ENCODE measurements at places on chromosomes 2 and 18. TPM values are rescaled to one million over a fixed set of nuclear protein-coding genes. Genes with fewer than 3 reads are reported as not detected.

The TMEM169 gene
- total RNA-seq: 0.04 TPM

The ERFE gene
- 0.44 TPM for total RNA-seq

GRCh38 chr2:240762249-240762648 is 57.8 kb downstream of the KIF1A start:
- ATAC-seq: no peak

DNA sequence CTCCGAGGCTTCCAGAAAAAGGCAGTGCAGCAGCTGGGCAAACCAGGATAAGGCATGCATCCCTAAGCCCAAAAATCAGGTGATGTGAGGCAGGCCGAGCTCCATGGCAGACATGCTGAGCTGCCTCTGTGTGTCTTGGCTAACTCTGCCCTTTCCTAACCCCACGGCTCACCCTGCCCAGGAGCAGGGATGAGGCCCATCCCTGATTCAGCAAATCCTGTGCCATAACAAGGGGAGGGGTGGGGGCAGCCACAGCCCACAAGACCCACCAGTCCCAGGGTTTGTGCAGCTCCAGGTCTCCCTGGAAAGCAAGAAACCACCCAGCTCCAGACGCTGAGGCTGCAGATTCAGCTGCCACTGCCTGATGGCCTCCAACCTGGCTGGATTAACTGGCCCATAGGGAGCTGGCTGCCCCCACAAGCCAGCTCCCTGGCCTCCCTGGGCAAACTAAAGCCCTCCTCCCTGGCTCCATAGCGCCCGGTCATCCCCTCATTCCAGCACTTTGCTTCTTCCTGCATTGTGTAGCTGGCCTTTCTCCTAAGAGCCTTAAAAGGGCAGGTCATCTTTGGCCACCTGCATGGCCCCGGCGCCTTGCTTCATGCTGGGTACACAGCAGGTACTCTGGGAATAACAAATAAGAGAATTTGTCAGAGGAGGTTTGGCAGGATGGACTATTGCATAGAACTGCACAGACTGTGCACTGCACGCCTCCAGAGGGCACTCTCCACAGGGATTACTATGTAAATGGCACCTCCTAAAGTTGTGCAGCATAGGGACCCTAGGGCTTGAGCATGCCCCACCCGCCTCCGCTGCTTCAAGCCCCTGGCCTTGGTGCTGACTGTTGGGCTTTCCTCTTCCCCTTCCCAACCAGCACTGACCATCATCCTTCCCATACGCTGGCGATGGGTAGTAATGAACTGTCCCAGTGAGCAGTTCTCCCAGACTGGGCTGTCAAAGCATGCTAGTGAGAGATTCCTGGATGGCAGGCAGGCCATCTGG is 10.7 kb downstream of the STEAP3 start:
- peak; percentile 62 for ATAC-seq

GRCh38 chr2:42104621-42105020 is 56.8 kb downstream of the PKDCC start:
- ATAC-seq: no peak

Data from esophagus mucosa (tissue), 1 donor.